M059J (cell line): ENCODE measurements at places on chromosomes 2 and 18. TPM values are rescaled to one million over a fixed set of nuclear protein-coding genes. Genes with fewer than 3 reads are reported as not detected.

RPRM gene
- 0.27 and 0.34 TPM in 2 replicates for total RNA-seq

COA5 gene
- total RNA-seq: 15.9 and 28.9 TPM in 2 replicates

GPR39 gene
- total RNA-seq: 8.2 and 10.7 TPM in 2 replicates

SPP2 gene
- total RNA-seq: 0.27 TPM in 1 of 2 replicates, not detected in the other

ADD2 gene
- total RNA-seq: 6.9 and 9.5 TPM in 2 replicates

SMAD2 gene
- total RNA-seq: 124 and 171 TPM in 2 replicates

NMS gene
- not detected in 2 replicates for total RNA-seq

GKN1 gene
- total RNA-seq: not detected in 2 replicates

ANKRD30B gene
- 0.57 and 3.4 TPM in 2 replicates for total RNA-seq

MERTK gene
- 0.25 TPM in 1 of 2 replicates, not detected in the other for total RNA-seq

PMAIP1 gene
- 37.9 and 87.1 TPM in 2 replicates for total RNA-seq

COL5A2 gene
- 131 and 221 TPM in 2 replicates for total RNA-seq

XIRP2 gene
- 0.02 TPM in 1 of 2 replicates, not detected in the other for total RNA-seq

TMEM198 gene
- total RNA-seq: 2.5 and 3.5 TPM in 2 replicates

PASK gene
- 5.8 and 9.6 TPM in 2 replicates for total RNA-seq

IL36A gene
- total RNA-seq: not detected in 2 replicates

ARHGAP28 gene
- 0.05 and 0.37 TPM in 2 replicates for total RNA-seq

POTEF gene
- not detected in 2 replicates for total RNA-seq

PTPRN gene
- total RNA-seq: 1.1 and 1.7 TPM in 2 replicates

NYAP2 gene
- total RNA-seq: 1.5 and 2.3 TPM in 2 replicates

ADAM17 gene
- total RNA-seq: 27.6 and 34.0 TPM in 2 replicates
